ENCODE measurements at places on chromosomes 3 and 15. TPM values are rescaled to one million over a fixed set of nuclear protein-coding genes. Genes with fewer than 3 reads are reported as not detected.
A peak's percentile ranks its signal among the peaks of the same experiment; 100 is the strongest.

DNA sequence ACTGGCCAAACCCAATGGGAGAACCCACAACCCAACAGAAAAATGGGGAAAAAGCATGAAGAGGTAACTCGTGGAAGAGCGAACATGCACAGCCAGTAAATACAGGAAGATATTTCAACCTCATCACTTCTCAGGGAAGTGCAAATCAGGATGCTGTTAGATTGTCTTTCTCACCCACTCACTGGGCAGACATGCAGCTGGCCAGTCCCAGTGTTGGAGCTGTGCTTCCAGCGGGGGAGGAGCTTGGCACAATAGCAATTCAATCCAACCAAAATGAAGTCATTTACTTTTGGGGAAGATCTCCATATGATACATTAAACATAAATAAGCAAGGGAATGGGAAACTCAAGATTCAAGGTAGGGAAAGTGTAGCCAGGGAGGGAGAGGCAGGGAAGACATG lies 12.1 kb downstream of the WNT7A start:
- DNase-seq: no peak

DNA sequence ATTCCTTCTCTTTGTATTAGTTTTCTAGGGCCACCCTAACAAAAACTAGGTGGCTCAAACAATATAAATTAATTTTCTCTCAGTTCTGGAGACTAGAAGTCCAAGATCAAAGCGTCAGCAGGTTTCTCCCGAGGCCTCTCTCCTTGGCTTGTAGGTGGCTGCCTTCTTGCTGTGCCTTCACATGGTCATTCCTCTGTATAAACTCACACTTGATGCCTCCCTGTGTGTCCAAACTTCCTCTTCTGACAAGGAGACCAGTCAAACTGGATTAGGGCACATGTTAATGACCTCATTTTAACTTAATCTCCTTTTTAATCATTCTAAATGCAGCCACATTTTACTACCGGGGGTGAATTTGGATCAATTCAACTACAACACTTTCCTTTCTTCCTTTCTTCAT lies 691.1 kb downstream of the DIPK2A start:
- DNase-seq: no peak

DNA sequence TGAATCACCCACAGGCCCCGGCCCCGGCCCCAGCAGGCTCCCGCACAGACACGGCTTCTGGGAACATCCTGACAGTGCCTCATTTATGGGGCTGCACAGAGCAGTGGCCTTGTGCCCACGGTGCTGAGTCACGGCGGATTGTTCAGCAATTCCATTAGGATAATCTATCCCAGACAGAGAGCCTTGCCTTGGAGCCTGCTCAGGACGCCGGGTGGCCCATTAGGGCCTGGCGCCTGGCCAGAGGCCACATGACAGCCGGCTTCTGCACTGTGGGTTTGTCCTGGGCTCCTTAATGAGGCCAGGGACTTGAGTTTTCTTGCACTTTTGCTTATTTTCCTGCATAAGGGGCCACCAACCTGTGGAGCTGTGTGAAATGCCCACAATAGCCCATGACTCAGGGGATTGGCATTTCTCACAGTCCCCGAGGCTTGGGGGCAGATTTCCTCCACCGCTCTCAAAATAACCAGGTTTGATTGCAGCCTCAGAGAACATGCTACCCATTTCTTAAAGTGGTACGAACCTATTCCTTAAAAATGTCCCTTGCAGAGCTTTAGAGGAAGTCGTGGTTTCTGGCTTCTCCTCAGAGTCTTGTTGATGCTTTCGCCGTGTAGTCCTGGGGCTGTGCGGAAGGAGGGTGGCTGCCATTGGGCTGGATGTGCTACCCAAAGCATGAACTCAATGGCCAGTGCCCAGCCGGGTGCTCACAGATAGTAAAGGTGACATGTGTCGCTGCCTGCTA lies 19.0 kb downstream of the SYNM start:
- peak; percentile 85 for DNase-seq

- DNase-seq: no peak
Observed at GRCh38 chr15:84023636-84024035, 211.9 kb upstream of the GOLGA6L4 start.

Gene SENP5
- 44.5 TPM for total RNA-seq

Gene MED12L
- 0.11 TPM for total RNA-seq
